Esophagus squamous epithelium (tissue), 5 donors: ENCODE measurements at places on chromosomes 7 and 10.

DNA sequence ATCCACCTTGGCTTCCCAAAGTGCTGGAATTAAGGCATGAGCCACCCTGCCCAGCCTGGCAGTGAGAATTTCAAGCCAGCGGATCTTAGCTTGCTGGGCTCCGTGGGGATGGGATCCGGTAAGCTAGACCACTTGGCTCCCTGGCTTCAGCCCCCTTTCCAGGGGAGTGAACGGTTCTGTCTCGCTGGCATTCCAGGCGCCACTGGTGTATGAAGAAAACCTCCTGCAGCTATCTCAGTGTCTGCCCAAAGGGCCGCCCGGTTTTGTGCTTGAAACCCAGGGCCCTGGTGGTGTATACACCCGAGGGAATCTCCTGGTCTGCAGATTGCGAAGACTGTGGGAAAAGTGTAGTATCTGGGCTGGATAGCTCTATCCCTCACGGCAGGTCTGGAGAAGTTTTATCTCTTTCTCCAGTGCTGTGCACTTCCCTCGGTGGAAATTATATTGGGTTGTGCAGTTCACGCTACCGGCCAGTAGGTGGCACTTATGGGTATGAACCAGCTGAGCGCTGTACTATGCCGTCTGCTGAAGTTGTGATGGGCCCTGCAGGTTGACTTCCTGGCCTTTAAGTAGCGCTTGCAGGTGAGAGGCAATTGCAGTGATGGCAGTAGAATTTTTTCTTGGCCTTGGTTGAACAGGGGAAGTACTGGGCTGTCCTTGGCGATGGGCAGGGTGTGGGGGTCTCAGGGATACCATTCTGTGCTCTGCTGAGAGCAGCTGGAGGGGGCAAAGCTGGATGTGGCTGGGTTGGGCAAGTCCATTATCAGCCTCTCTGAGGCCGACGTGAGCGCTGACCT lies 138.0 kb upstream of the MTPN start:
- no peak for DNase-seq
- H3K36me3 ChIP-seq = no peaks in the 10 kb centered on the region
- no peak overlapping the region for H3K27ac ChIP-seq
- H3K4me3 ChIP-seq = no peak overlapping the region
- no peaks in the 10 kb centered on the region for H3K4me1 ChIP-seq

DNA sequence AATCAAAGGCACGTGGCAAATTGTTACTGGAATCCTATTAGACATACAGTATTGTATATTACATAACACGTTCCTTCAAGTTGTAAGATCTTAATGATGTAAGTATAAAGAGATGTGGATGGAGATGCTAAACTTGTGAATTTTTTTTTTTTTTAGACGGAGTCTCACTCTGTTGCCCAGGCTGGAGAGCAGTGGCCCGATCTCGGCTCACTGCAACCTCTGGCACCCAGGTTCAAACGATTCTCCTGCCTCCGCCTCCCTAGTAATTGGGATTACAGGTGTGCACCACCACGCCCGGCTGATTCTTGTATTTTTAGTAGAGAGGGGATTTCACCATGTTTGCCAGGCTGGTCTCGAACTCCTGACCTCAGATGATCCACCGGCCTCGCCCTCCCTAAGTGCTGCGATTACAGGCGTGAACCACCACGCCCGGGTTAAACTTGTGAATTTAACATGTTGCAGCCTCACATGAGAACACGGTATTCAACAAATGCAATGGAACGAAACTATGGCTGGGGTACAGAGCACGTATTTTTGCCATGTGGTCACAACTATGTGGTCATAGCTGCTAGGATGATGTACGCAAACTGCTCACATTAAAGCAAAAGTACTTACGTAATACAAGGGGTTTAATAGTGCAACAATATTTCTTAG lies 818 bp upstream of the SUPV3L1 start:
- DNase-seq = no peak
- H3K36me3 ChIP-seq = peaks cover 6% of the 10 kb centered on the region
- H3K27me3 ChIP-seq = no peaks in the 10 kb centered on the region
- peak overlapping the region; percentile 94 for H3K27ac ChIP-seq
- H3K4me3 ChIP-seq = peak overlapping the region; percentile 93

DNA sequence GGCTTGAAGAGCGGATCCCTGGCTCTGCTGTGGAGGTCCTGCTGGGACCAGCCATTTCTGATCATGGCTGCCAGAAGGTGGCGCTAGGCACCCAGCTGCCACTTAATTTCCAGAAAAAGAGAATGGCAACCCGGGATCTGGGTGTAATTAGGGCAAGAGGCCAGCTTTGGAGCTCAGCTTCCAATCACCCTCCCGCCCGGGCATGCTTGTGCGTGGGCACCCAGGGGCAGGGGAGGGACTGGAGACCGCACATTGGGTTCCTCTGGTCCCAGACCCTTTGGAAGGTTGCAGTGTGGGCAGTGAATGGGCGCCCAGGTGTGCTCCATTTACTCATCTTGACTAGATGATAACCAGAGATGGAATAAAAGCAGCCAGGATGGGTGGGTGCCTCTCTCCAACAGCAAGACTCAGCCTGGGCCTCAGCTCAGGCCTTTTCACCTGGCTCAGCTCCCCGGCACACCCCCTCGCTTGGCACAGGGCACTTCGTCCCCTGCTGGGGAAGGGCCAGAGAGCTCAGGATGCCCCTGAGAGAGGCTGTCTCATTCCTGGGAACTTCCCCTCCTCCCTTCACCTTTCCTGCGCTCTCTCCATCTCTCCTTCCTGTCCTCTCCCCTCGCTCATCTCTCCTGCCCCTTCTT lies 14.7 kb downstream of the FAM241B start:
- H3K4me3 ChIP-seq = no peak overlapping the region
- H3K27ac ChIP-seq = no peak overlapping the region
- DNase-seq = no peak
- H3K4me1 ChIP-seq = peaks cover 4% of the 10 kb centered on the region
- no peaks in the 10 kb centered on the region for H3K36me3 ChIP-seq

GRCh38 chr7:4837803-4838625 lies 23.8 kb downstream of the PAPOLB start:
- no peaks in the 10 kb centered on the region for H3K27me3 ChIP-seq
- no peak for DNase-seq
- no peak overlapping the region for H3K4me3 ChIP-seq
- H3K27ac ChIP-seq = no peak overlapping the region
- no peaks in the 10 kb centered on the region for H3K36me3 ChIP-seq

DNA sequence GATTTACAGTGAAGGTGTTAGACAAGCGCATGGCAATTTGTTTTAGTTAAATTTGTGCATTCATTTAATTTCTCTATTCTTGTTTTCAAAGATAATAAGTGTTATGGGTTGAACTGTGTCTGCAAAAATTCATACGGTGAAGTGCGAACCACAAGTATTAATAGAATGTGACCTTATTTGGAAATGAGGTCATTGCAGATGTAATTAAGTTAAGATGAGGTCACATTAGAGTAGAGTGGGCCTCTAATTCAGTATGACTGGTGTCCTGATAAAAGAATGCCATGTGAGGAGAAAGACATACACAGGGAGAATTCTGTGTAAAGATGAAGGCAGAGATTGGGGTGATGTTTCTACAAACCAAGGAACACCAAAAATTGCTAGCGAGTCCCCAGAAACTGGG lies 158.8 kb upstream of the SEMA3E start:
- H3K4me3 ChIP-seq = no peak overlapping the region
- no peaks in the 10 kb centered on the region for H3K36me3 ChIP-seq
- no peak overlapping the region for H3K27ac ChIP-seq
- H3K27me3 ChIP-seq = no peaks in the 10 kb centered on the region

DNA sequence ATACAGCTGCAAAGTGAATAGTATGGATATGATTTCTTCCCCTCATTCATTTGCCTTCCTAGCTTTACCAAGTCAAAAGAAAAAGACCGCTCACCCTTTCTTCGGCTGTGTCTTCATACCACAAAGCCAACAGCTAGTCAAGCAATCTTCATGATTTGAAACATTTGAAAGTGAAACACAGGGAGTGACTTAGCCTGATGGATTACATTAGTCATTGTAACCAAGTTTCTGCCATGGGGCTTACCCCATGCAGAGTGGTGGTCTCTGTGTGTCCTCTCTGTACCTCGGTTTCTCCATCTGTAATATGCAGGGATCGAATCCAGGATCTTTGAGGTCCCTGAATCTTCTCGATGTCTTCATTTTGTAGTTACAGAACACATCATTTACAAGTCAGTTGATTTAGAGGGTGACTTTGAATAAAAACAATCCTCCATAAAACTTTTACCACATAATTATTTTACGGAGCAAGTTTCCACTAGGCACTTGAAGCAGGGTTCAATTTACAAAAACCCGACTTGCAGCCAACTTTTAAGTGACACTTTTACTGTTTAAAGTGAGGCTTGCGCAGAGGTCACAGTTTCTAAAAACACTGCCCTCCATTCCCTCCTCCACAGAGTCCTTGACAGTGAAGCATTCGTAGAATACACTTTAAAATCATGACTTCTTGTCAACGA lies 2.2 kb upstream of the LGI1 start:
- no peaks in the 10 kb centered on the region for H3K27me3 ChIP-seq
- H3K4me1 ChIP-seq = peaks cover 12% of the 10 kb centered on the region
- no peak for DNase-seq
- H3K4me3 ChIP-seq = no peak overlapping the region
- H3K36me3 ChIP-seq = no peaks in the 10 kb centered on the region
- no peak overlapping the region for H3K27ac ChIP-seq

- H3K27me3 ChIP-seq = peaks cover 5% of the 10 kb centered on the region
- H3K4me1 ChIP-seq = peaks cover 8% of the 10 kb centered on the region
- peak overlapping the region; percentile 71 for H3K4me3 ChIP-seq
- no peaks in the 10 kb centered on the region for H3K36me3 ChIP-seq
Measured at GRCh38 chr10:4826792-4827324, 851 bp downstream of the AKR1E2 start.

DNA sequence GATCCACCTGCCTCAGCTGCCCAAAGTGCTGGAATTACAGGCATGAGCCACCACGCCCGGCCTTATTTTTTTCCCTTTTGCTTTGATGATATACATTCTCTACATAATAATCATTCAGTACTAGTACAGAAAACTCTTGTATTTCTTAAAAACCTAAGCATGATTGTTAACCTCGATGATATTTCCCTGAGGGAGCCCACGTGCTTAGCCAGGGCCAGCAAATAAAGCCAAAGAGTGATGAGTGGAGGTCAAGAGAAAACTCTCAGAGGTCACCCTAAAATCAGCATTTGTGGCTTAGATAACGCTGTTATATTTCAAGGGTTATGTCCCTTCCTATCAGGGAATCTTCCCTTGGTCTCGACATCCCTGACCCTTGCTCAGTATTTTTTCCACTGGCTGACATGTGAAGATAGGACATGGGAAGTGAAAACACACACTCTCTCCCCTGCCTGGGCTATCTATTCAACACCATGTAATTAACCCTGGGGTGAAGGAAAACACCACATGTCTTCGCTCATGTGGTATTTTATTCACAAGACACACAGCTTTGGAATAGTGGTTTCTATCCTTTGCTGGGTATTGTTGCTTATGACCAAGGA lies 12.6 kb downstream of the FAM200A start:
- no peak overlapping the region for H3K4me3 ChIP-seq
- no peak overlapping the region for H3K27ac ChIP-seq
- no peaks in the 10 kb centered on the region for H3K36me3 ChIP-seq
- DNase-seq = no peak

GRCh38 chr7:23968791-23969190 lies 258.8 kb downstream of the STK31 start:
- no peaks in the 10 kb centered on the region for H3K4me1 ChIP-seq
- H3K4me3 ChIP-seq = no peak overlapping the region
- H3K36me3 ChIP-seq = no peaks in the 10 kb centered on the region
- no peak for DNase-seq
- H3K27ac ChIP-seq = no peak overlapping the region

- H3K4me3 ChIP-seq = no peak overlapping the region
- H3K36me3 ChIP-seq = peaks cover 9% of the 10 kb centered on the region
- no peak for DNase-seq
- H3K27me3 ChIP-seq = no peaks in the 10 kb centered on the region
- no peaks in the 10 kb centered on the region for H3K4me1 ChIP-seq
- H3K27ac ChIP-seq = no peak overlapping the region
Measured at GRCh38 chr7:157370742-157371141, 33.9 kb downstream of the DNAJB6 start.

- no peak for DNase-seq
- H3K27me3 ChIP-seq = peaks cover 37% of the 10 kb centered on the region
- no peak overlapping the region for H3K4me3 ChIP-seq
Measured at GRCh38 chr10:72089618-72090017, 1.3 kb upstream of the SPOCK2 start.

DNA sequence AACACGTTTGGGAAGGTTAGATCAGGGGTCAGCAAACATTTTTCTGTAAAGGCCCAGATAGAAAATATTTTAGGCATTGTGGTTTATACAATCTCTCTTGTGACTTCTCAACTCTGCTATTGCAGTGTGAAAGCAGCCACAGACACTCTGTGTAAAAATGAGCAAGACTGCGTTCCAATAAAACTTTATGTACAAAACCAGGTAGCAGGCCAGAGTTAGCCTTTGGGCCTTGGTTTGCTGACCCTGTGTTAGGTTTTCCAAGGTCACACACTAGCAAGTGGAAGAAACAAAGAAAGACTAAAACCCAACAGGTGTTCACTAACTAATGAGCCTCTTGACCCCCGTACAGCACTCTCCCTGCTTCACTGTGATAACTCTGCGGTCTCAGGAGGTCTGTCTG lies 14.9 kb upstream of the PAXIP1 start:
- H3K4me1 ChIP-seq = no peaks in the 10 kb centered on the region
- no peaks in the 10 kb centered on the region for H3K27me3 ChIP-seq
- no peak overlapping the region for H3K27ac ChIP-seq
- no peak overlapping the region for H3K4me3 ChIP-seq

DNA sequence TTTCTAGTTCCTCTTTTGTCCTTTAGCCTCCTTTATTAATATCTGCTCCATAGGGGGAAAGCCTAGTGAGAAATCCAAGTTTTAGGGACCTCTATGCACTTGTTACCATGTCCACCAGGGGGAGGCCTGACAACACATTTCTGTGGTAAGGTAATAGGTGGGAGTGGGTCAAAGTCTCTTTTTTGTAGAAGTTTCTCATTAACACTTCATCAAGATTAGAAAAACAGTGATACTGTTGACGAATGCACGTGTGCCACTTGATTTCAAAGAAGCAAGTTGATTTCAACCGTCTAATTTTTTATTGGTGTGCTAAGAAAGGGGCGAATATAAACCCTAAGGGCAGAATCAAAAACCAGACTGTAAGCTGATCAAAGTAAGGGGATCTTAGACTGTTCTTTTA lies 30.6 kb downstream of the CISD1 start:
- no peaks in the 10 kb centered on the region for H3K4me1 ChIP-seq
- no peaks in the 10 kb centered on the region for H3K27me3 ChIP-seq
- no peak overlapping the region for H3K4me3 ChIP-seq
- DNase-seq = no peak

DNA sequence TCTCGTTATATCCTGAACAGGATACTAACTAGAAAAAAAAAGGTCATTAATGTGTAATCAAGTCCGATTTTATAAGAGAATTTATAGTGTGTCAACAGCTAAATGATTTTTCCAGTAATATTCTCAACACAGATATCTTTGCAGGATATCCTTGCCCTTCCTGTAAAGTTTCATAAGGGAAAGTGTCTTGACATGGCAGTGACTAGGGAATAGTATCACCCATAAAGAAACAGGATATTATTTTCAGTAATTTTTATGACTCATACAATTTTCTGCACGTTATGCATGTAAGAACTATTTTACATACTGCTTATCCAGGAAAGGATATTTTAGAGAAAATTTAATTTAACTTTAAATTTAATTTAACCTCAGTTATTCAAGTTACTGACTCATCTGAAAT lies 19.5 kb upstream of the PNLIP start:
- no peak for DNase-seq
- H3K36me3 ChIP-seq = no peaks in the 10 kb centered on the region
- no peak overlapping the region for H3K27ac ChIP-seq
- no peaks in the 10 kb centered on the region for H3K27me3 ChIP-seq
- no peak overlapping the region for H3K4me3 ChIP-seq

GRCh38 chr7:112212571-112212970 lies 6.1 kb downstream of the ZNF277 start:
- H3K4me1 ChIP-seq = no peaks in the 10 kb centered on the region
- no peaks in the 10 kb centered on the region for H3K36me3 ChIP-seq
- H3K27ac ChIP-seq = no peak overlapping the region
- no peak for DNase-seq
- no peak overlapping the region for H3K4me3 ChIP-seq
